ENCODE measurements at places on chromosomes 7 and 10.

- DNase-seq: no peak
Measured at GRCh38 chr10:60335708-60336107, 54.0 kb downstream of the ANK3 start.

- DNase-seq: peak; percentile 94
Measured at GRCh38 chr10:69392481-69393000, 24.2 kb downstream of the TACR2 start.

DNA sequence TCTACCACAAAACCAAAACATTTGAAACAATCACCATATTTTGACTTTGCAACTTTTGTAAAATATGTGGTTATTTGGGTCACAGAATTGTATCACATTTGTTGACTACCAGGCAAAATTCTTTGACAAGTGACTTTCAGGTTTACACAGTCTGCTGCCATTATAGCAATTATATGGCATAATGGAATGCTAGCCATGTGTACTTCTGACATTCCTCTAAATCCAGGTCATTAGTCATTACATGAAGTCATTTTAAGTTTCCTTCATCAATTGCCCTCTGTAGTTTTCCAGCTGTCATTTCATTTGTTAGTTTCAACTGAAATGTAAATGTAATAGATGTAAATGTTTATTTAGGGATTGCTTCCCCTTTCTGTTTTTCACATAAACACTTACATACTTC is 137.5 kb downstream of the IMMP2L start:
- DNase-seq: no peak

DNA sequence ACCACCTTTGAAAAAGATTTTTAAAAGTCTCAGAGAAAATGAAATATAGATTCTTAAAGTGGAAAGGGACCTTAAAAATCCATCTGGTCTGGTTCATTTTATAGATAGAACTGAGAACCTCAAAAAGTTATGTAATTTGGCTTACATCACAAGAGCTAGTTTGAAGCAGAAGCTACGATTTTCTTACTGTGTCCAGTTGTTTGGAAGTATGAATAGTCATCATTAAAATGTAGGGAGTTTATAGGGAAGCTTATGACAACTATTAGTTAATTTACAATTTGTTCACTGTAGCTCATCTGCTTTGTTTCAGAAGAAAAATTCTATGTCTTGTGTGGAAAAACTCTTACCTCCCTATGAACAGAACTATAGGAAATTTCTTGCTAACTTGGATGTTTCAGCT is 26.9 kb downstream of the ZEB1 start:
- DNase-seq: no peak

- DNase-seq: peak; percentile 97
Measured at GRCh38 chr10:73965890-73966768, 31.8 kb upstream of the VCL start.

GRCh38 chr7:36391436-36392198 is 2.0 kb downstream of the ANLN start:
- DNase-seq: no peak
